CD4-positive, alpha-beta T cell (primary cell): ENCODE measurements at places on chromosomes 16 and 17. TPM values are rescaled to one million over a fixed set of nuclear protein-coding genes. Genes with fewer than 3 reads are reported as not detected.

GRCh38 chr16:46882304-46882939 lies 1.7 kb upstream of the GPT2 start:
- no peak for DNase-seq

- no peak for DNase-seq
Measured at GRCh38 chr17:41532947-41533570, 5.0 kb upstream of the KRT19 start.

DNA sequence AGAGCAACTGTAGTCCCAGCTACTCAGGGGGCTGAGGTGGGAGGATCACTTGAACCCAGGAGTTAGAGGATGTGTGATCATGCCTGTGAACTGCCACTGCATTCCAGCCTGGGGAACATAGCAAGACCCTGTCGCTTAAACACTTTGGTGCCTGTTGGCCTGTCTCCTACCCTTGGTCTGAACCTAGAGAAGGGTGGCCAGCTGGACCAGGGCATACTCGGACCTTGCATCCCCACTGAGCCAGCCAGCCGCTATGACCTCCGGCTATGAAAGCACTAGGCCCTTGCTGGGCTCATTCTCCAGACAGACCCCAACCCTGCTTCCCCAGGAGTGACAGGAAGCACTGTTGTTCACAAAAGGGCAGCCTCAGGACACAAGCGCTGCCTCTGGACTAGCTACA lies 4.6 kb downstream of the IFT20 start:
- DNase-seq, result no peak

DNA sequence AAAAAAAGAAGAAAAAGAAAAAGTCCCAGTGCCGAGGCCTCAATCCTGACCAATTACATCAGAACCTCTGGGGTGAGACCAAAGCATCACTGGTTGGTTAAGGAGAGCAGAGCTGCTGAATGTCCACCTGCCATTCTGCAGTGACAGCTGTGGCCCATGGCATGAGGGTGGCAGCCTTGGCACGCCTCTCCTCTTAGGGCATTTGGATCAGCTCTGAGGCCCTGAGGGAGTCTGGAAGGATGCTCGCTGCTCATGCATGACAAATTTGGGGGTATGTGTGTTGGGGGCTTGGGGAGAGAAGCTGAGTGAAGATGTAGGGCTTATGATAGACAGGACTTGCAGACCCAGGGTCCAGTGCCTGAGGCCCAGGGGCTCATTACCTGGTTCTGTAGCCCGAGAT lies 26.3 kb downstream of the MYLK3 start:
- DNase-seq, result no peak

DNA sequence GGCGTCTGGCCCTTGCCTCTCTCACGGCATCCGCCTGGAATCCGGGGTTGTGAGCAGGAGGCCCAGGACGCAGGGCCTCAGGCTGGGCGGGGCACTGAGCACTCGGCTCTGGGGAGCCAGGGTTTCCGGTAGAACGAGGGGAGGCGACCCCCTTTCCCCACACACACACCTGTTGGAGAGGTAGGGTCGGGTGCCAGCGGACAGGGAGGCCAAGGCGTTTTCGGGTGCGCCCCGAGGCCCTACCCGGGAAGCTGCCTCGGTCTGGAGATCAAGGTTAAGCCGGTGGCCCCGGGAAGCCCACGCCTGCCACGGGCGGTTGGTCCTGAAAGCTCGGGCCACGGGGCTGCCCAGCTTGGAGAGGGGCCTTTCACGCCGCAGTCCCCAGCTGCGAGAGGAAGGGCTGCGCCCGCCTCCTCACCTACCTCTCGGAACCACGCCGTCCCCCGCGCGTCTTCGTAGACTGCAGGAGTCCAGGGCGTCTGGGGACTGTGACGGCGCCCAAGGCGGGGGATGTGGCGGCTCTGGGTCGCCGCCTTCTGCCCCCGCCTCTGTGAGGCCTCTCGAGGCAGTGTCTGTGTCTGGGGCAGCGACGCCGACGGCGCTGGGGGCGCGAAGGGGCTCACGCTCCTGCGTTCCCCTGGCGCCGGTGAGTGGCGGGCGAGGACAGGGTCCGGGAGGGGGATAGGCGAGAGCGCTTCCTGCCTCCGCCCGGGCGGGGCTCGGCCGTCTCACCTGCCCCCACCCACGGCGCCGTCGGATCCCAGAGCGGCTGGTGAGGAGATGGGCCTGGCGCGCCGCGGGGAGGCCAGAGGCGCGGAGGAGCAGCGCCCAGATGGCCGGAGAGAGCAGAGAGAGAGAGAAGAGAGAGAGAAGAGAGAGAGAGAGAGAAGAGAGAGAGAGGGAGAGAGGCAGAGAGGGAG lies 20.3 kb upstream of the HOXB9 start:
- DNase-seq, result no peak

DNA sequence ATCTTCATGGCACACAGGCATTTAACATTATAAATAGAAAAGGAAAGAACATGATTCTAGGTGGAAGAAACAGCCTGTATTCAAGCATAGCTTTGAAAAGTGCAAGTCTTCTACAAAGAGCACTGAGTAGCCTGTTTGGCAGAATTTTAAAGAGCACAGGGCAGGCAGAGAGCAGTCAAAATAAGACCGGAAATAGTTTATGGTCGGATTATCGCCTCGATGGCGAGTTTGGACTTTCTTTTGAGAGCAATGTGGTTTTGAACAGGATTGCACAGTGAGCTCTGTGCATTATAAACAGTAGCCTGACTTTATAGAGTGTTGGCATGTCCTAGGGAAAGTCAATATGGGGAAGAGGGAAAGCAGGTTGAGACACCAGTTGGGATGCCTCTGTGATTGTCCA lies 6.2 kb upstream of the TMEM100 start:
- no peak for DNase-seq

Gene SOST
- not detected for total RNA-seq

- DNase-seq, result no peak
Measured at GRCh38 chr16:75679366-75679765, 2.6 kb upstream of the CPHXL2 start.

GRCh38 chr17:69188064-69188463 lies 40.6 kb downstream of the ABCA10 start:
- DNase-seq, result no peak

DNA sequence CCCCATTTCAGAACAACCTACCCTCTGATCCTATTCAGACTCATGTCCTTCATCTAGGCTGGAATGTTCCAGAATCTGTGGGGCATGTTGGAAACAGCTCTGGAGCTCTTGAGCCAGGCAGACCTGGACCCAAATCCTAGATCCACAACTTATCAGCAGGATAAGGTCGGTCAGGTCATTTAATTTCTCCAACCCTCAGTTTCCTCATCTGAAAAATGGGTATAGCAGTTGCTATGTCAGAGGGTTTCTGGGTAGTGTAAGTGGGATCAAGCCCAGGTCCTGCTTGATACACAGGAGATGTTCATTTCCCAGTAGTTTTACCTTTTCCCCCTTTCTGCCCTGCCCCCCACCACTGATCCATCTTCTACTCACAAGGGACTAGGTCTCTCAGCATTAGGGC lies 12.0 kb downstream of the SLC6A2 start:
- no peak for DNase-seq

GRCh38 chr17:47240806-47241205 lies 12.8 kb upstream of the ITGB3 start:
- no peak for DNase-seq

DNA sequence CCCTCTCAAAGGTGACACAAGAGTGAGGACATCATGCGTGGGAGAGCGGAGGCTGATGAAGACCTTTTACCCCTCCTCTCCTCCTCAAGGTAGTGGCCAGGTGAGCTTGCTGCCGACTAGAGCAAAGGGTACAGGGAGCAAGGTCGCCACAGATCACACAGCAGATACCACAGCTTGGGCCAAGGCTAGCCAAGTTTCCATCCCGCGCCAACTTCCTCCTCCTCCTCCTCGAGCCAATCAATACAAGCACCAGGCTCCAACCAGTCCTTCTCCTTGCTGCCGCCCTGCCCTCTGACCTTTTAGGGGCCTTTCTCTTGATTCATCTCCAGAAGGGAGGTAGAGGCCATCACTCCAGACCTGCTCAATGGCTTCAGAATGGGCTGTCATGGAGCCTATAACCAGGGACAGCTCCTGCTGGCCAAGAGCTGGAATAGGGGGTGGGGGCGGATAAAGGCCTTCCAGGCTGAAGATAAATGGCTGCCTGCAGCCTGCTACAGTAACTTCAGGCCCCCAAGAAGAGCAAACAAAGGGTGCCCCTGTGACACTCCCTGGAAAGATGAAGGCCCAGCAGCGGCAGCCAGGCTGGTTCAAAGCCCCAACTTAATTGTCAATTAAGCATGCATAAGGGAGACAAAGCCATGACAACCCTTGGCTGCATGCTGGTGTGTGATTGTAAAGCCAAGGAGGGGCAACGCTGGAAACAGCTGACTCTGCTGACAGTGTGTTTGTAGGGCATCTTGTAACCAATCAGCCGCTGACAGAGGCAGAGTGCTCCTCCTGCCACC lies 17.8 kb downstream of the HNF1B start:
- no peak for DNase-seq

GRCh38 chr16:65728167-65728566 lies 606.3 kb upstream of the CDH11 start:
- DNase-seq, result no peak

Gene VMO1
- not detected for total RNA-seq

Gene CIITA
- 3.0 TPM for total RNA-seq

DNA sequence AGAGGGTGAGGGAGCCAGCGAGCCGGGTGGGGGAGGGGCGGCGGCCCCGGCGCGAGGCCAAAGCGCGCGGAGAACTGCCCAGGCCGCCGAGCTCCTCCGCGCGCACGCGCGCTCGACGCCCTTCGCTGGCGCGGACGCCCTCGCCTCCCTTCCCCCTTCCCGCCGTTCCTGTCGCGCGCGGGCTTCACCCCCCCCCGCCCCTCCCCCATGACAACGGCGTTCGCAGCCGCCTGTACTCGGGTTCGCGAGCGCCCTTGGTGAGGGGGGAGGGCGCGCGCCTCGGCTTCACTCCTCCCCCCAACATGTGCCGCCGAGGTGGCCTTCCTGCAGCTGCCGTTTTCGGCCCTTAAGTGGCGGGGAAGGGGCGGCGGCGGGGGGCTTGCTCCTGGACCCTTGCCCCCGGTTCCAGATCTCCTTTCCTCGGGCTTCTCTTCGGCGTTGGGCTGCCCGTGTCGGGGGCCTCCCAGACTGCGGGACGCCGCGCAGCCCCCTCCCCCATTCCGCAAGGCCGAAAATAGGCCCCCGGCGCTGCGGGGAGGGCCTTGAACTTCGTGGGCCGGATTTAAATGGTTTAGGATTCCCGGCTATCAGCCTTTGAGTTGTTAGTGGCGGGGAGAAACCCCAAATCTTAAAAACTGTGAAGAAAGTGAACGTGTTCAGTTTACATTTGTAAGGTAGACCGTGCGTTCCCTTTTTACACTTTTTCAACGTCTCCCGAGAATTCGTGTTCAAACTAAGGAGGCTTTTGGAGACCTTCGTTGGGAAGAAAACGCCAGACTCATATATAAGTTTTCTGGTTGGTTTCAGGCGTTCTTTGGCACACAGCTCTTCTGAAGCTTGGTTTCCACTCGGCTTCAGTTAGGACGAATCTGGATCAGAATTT lies 653 bp downstream of the SRRM2 start:
- DNase-seq, result no peak

DNA sequence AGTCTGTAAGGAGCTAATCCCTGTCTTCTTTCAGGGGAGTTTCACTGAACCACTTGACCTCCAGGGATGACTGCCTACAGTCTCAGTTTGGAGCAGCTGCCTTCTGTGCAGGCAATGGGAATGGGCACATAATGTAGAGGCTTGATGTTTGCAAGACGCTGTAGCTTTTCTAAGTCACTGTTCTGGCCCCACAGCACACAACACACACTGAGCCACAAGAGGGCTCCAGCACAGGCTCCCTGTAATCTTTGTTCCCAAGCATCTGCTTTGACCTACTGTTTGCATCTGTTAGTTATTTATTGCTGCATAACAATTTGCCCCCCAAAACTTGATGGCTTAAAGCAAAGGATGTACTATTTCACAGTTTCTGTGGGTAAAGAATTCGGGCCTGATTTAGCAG lies 419.0 kb upstream of the ASIC2 start:
- no peak for DNase-seq

Gene FNDC8
- not detected for total RNA-seq

Gene ASB16
- 0.11 TPM for total RNA-seq
